ENCODE measurements at places on chromosomes 1 and 21.
A peak's percentile ranks its signal among the peaks of the same experiment; 100 is the strongest.

DNA sequence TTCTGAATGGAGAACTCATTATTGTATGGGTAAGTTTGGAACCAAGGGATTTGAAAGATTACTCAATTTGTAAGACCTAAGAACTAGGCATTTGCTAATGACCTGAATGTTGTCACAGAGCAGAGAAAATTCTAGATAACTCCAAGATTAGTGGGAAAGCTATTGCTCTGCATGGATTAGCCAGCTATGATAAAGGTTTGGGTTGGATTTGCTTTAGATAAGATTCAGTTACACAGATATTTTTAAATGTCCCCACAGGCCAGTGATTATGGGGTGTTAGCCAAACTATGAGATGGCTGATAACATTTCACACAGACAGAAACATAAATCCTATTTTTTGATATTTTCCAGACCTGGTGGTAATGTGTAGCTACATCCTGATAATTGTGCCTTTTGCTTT is 88.2 kb downstream of the NTPCR start:
- no peak for DNase-seq

- DNase-seq: no peak
These were observed 21.4 kb downstream of the SFPQ start for GRCh38 chr1:35171579-35171978.

DNA sequence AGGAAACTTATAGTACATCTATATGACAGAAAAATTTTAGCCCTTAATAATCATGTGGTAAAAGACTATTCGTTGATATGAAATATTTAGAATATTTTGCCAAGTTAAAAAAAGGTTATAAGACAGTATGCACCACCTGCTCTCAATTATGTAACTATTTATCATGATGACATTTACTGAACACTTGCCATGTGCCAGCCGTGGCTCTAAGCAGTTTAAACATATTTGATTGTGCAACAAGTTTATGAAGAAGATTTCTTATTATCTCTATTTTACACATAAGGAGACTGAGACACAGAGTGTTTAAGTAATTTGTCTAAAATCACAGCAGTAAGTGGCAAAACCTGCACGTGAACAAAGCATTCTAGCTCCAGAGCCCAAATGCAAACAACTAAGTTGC is 199.3 kb upstream of the JUN start:
- DNase-seq: no peak

DNA sequence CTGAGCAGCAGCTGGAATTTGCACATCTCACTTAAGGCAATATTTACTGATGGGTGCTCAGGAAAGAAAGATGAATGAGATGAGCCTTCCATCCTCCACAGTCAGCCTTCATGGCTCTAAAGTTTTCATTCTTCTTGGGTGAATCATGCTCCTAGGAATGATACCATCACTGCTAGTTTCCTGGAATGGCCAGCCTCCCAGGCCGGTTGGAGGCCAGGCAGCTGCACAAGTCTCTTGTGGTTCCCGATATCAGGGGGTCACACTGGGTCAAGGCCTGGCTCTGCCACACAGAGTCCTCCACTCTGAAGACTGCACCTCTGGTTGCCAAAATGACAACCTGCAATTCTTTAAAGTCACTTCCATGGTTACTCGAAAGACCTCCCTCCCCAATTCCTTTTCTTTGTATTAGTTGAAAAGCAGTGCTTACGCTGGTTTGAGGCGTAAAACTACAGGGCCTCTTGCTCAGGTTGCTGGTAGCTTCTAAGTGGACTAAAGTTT is 46.2 kb upstream of the PALMD start:
- peak; percentile 71 for DNase-seq

GRCh38 chr21:28111151-28111619 is 881.5 kb downstream of the LTN1 start:
- peak; percentile 82 for DNase-seq

- no peak for DNase-seq
These were observed 3.9 kb downstream of the COL18A1 start for GRCh38 chr21:45408801-45409261.

DNA sequence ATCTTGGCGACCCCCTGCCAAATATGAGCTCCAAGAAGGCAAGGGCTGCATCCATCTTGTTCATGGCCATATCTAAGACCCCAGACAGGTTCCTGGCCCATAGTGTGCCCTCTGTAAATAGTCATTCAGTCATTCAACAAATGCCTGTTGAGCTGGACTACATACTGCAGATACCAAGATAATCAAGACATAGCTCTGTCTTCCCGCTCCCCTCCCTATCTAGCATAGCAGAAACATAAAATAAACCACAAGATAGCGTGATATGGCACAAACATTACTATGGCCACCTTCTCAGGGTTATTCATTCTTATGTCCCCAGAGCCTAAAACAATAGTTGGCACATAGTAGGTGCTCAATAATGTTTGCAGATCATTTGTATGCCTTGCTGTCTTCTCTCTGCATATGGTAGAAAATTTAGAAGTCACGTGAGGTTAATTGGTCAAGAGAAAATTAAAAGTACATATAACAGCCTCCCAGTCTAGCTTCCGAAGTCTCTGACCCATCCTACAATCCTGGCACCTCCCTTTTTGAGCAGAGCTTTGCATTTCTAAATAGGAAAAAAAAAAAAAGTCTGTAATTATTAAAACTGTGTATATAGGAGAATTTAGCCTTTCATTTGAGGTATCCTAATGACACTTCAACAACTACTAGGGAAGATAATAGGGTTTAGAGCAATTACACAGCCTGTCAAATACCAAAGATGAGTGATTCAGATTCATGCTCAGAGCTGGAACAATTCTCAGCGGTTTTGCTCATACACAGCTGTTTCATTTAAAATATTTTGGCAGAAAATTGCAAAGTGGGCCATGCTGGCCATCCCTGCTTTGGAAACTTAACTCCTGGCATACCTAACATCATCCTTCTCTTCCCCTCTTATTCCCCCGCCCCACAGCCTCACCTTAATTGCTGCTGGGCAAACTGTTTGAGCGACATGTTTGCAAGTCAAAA is 219.0 kb downstream of the KAZN start:
- no peak for DNase-seq

- DNase-seq: no peak
These were observed 1.9 kb upstream of the SLFNL1 start for GRCh38 chr1:41023279-41023990.

DNA sequence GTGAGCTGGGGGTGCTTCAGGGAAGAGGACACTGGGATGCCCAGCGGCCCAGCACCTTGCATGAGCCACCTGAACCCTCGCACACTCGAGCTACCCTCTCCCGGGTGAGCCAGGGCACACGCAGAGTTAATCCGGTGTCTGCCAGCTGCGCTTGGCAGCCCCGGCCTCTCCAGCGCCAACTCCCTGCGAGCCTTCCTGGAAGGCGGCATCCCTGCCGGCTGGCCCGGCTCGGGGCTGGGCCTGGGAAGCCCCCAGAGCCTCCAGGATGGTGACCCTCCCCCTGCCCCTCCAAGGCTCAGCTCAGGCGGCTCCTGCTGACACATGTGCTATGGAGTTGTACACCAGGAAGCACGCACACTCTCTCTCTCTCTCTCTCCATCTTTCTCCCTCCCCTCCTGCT is 48.7 kb downstream of the RAP1GAP start:
- DNase-seq: no peak

DNA sequence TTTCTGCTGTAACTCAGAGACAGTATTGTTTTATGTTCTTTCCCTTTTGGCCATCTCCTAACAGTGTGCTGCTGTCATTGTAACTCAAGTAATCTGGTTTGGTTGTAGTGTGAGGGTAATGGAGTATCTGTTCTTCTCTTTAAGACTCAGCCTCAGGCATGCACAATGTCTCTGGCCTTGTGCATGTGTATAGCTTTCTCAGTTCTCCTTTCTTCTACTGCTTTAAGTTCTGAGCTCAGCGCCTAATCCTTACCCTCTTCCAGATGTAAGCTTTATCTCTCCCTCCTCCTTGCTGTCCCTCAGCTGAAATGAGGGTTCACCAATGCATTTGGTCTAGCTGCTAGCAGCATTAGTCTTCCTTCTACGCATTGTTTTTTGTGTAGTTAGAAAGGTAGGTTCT is 1420.4 kb upstream of the PRMT6 start:
- no peak for DNase-seq

DNA sequence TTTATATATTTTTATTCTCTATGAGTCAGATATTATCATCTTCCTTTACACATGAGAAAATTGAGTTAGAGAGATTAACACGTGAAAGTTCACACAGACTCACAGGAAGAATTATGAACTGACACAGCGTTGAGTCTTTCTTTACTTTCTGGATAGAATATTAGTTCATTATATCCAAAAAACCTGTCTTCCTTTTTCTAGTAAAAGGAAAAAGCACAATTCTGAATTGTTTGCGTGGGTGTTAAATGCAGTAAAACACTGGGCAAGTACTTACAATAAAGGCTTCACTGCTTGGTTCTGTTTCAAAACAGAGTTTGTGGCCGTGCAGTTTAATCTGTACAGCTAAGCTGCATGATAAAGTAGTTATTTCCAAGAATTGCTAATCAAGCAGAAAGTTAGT is 10.8 kb downstream of the MAGI3 start:
- DNase-seq: no peak

GRCh38 chr1:174217248-174217647 is 57.9 kb downstream of the RABGAP1L start:
- DNase-seq: no peak
